ENCODE measurements at places on chromosomes 16 and 17.

- DNase-seq = no peak
These were observed 7.1 kb downstream of the GRN start for GRCh38 chr17:44351961-44352827.

DNA sequence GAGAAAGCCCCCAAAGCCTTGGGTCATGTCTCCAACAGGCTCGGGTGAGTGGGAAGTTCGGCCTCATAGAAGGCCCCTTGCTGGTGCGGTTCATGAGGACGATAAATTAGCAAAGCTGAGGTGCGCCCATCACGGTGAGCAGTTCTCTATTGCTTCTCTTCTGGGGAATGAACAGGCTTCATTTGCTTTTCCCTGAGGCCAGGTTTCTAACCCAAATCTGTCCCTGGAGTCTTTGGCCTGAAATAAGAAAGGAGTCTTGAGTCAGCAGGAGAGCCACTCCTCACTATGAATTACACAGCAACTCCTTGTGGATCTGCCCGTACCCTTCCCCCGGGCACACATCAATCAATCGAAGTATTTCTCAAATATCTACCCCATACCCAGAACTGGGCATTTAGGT lies 94.6 kb downstream of the YPEL2 start:
- no peak for DNase-seq

GRCh38 chr16:68432701-68433100 lies 15.6 kb downstream of the SMPD3 start:
- DNase-seq = no peak

DNA sequence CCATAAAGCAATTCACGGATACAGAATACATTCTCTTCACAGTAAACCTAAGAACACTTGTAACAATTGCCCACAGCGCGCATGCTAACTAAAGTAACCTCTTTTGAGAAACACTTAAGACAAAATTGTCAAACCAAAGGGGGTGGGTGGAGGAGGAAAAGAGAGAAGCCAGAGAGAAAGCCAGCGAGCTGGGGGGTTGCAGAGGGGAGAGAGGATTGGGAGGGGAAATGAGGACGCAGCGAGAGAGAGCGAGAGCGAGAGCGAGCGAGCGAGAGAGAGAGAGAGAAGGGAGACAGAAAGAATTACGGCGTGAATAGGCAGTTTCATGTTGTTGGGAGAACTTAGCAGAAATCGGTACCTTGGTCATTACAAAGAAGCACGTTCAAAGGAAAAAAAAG lies 1.6 kb upstream of the HOXB7 start:
- peak; percentile 62 for DNase-seq

DNA sequence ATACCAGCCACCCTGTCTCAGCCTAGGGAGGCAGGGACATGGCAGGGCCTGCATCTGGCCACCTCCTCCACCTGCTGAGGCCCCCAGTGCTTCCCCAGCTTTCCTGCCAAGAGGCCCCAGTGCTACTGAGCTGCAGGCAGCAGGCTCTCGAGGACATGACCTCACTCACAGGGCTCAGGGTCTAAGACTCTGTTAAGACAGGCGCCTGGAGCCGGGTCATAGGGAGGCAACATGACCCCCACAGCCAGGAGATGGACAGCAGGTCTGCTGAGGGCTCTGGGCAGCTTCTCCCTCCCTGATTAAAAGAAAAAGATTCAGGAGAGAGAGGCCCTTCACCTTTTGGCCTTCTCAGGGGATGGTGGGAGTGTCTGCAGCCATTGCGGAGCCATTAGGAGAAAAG lies 23.2 kb upstream of the FASN start:
- DNase-seq = no peak

GRCh38 chr17:79152110-79152509 lies 77.5 kb downstream of the ENGASE start:
- DNase-seq = no peak

DNA sequence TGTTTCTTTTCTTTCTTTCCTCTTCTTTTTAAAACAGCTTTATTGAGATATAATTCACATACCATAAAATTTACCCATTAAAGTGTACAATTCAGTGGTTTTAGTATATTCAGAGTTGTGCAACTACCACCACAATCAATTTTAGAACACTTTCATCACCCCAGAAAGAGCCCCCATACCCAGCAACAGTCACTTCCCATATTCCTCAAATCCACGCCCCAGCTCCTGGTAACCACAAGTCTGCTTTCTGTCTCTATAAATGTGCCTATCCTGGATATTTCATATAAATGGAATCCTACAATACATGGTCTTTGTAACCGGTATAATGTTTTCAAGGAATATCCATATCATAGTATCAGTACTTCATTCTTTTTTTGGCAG lies 19.4 kb downstream of the RARA start:
- no peak for DNase-seq

Measured in NCI-H1092 (cell line).